ENCODE measurements at places on chromosomes 16 and 17.

DNA sequence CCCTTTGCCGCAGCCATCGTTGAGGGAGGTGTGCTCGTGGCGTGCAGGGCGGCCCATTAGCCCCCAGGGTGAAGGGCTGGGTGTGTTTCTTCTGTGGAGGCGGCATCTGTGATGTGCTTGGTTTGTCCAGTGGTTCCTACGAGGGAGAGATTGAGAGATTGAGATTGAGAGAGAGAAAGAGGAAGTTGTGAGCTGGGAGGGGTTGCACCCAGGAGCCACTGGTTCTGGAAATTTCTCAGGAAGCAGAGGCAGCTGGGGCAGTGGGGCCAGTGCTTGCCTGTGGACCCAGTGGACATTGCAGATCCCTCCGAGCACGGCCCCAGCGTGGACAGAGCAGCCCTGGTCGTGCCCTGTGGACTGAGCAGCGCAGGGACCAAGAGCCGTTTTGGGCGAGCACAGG is 72.0 kb upstream of the ZNF750 start:
- no peak for DNase-seq

GRCh38 chr17:58279736-58280479 is 827 bp downstream of the MPO start:
- no peak for DNase-seq

GRCh38 chr17:57213180-57213825 is 43.0 kb upstream of the MSI2 start:
- DNase-seq: no peak

DNA sequence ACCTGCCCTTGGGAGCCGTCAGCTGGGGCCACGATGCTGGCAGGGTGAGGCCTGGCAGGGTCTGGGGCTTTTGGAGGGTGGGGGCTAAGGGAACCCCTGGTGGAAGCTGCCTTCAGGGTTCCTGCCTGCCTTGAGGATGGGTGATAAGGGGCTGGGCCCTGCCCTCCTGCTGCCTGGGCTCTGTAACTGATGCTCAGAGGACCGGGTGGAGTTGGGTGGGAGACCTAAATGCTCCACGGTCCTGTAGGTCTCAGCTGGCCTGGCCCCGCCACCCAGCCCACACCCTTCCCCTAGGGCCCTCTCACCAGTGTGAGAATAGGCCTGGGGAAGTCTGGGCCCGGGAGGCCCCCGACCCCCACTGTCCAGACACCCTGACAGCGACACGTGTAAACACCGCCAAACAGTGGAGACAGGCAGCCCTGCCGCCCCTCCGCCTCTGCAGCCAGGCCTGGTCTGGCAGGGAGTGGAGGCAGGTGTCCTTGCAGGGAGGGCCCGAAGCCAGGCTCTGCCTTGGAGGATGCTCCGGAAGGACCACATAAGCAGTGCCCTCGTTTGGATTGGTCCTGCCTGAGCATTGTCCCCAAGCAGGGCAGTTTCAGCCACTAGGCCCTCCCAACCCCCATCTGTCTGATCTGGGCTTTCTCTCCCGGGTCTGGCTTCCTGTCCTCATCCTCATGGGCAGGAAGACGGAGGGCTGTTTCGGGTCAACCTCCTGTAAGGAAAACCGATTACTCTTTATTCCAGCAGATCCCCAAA is 6.5 kb upstream of the BAHCC1 start:
- DNase-seq: no peak

DNA sequence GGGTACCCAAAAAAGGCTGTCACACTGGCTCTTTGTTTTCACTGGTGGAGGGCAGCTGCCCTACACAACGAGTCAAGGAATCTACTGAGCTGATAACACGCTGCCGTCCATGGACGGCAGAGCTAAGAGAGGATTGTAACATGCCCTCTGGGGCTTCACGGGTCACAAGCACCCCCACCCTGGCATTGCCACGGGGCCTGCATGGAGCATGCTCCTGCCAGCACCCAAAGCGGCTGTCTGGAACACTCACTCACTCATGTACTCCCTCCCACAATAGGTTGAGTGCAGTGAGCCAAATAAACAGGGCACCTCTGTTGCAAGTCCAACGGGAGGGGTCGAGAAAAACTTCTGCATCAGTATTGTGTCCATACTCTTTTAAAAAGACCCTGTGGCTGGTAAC is 181.6 kb downstream of the MAP2K6 start:
- DNase-seq: no peak

GRCh38 chr16:11045846-11046245 is 101.5 kb downstream of the CLEC16A start:
- DNase-seq: no peak

DNA sequence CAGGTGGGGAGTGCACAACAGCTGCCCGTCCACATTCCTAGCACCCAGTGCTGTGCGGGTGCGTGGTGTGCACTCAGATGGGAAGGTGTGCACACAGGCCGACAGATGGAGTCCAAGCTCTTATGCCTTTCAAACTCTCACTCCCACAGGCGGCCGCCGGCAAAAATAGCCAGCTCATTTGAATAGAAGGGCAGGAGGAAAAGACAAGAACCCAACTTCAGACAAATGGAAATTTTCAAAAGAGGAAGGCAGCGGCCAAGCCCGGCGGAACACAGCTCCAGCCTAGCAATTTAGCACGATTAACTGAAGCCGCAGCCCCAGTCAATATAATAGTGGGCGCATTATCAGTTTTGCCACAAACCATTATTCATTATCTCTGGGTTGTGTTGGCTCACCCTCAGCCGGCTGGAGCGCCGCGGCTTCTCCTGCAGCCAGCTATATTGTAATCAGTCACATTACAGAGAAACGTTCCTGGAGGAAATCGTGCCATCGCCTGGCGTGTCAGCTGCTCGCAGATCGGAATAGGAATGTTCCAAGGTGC is 103.9 kb upstream of the SEC14L1 start:
- DNase-seq: no peak

DNA sequence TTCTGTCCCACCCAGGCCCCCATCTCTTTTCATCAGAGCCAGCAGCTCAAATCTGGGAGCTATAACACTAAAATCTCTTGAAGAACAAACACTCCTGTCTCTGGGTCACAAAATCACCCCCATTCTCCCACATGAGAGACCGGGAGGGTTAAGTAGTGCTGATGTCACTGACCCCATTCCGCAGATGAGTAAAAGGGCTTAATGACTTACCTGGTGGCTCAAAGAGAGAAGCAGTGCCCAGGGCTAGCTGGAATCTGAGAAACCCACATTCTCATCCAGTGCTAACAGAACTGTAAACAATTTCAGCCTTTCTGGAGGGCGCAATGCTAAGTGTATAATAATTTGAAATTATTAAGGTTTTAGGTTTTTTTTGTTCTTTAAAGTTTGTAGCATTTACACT is 26.3 kb upstream of the LHX1 start:
- no peak for DNase-seq

- no peak for DNase-seq
Measured at GRCh38 chr16:74949309-74949708, 35.6 kb downstream of the WDR59 start.

- no peak for DNase-seq
Measured at GRCh38 chr17:73232587-73233373, 28.9 kb downstream of the CPSF4L start.

- no peak for DNase-seq
Measured at GRCh38 chr17:238071-238963, 56.9 kb upstream of the DOC2B start.

GRCh38 chr17:40909755-40910154 is 24.7 kb upstream of the KRT20 start:
- no peak for DNase-seq

GRCh38 chr16:70757183-70757582 is 43.8 kb downstream of the VAC14 start:
- DNase-seq: no peak

GRCh38 chr17:56933868-56934267 is 20.0 kb upstream of the TRIM25 start:
- DNase-seq: no peak

DNA sequence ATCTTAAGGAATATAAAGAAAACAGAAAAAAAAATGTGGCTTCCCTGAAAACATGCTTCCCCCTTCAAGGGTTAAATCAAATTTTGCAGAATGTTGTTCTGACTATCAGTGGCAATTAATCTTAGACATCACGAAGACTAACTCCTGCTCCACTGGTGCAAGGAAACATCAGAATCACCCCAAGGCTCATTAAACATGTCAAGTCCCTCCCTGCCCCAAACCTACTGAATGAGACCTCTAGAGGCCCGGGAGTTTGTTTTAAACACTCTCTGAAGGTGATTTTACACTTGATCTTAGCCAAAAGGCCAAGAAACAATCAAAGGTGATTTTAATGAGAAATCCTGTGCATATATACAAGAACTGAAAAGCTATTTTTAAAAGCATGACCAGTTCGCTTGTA is 18.3 kb downstream of the PSME3IP1 start:
- DNase-seq: no peak

- peak; percentile 11 for DNase-seq
Measured at GRCh38 chr17:77959126-77959925, 823 bp downstream of the TNRC6C start.

DNA sequence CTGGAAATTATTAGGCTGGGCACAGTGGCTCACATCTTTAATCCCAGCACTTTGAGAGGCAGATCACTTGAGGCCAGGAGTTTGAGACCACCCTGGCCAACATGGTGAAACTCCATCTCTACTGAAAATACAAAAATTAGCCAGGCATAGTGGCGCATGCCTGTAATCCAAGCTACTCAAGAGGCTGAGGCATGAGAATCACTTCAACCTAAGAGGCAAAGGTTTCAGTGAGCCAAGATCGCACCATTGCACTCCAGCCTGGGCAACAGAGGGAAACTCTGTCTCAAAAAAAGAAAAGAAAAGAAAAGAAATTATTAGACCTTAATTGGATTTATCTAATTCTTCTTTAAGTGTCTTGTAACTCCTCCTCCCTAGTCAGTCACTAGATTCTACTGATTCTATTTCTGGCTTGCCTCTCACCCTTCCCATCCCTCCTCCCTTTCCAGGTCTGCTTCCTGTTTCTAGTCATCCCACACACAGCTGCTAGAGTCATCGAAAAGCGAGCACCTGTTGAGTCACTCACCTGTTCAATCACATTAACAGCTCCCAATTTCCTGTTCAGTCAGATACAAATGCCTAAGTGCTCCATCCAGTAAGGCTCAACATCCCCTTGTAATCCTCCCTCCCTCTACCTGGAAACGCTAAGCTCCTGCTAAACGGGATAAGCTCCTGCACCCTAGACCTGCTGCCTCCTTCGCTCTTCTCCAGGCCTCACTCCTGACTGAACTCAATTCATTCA is 34.6 kb downstream of the ERN1 start:
- DNase-seq: no peak

- no peak for DNase-seq
Measured at GRCh38 chr16:12337871-12338655, 361.5 kb downstream of the SNX29 start.

GRCh38 chr17:34412965-34413441 is 50.0 kb upstream of the CCL1 start:
- DNase-seq: no peak

GRCh38 chr17:17837380-17837821 is 615 bp upstream of the SREBF1 start:
- no peak for DNase-seq

- DNase-seq: no peak
Measured at GRCh38 chr16:35510701-35511100, 2051.3 kb downstream of the TP53TG3F start.
